ENCODE measurements at places on chromosomes 5 and 9. TPM values are rescaled to one million over a fixed set of nuclear protein-coding genes. Genes with fewer than 3 reads are reported as not detected.
A peak's percentile ranks its signal among the peaks of the same experiment; 100 is the strongest.

DNA sequence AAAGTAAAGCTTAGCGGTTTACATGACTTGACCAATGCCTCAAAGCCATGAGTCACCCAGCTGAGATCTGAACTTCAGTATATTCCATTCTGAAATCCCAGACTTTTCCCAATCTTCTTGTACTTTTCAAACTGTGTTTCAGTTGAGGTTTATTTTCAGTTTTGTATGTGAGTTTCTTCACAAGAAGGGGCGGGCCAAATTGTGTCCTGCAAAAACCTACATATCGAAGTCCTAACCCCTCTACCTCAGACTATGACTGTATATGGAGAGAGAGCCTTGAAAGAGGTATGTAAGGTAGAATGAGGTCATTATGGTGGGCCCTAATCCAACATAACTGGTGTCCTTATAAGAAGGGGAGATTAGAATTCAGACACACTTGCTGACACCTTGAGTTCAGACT lies 666 bp upstream of the TLR4 start:
- DNase-seq: no peak

ENG gene
- 469 TPM for total RNA-seq

- no peak for DNase-seq
These were observed 256.0 kb downstream of the DOCK8 start for GRCh38 chr9:470552-471194.

DNA sequence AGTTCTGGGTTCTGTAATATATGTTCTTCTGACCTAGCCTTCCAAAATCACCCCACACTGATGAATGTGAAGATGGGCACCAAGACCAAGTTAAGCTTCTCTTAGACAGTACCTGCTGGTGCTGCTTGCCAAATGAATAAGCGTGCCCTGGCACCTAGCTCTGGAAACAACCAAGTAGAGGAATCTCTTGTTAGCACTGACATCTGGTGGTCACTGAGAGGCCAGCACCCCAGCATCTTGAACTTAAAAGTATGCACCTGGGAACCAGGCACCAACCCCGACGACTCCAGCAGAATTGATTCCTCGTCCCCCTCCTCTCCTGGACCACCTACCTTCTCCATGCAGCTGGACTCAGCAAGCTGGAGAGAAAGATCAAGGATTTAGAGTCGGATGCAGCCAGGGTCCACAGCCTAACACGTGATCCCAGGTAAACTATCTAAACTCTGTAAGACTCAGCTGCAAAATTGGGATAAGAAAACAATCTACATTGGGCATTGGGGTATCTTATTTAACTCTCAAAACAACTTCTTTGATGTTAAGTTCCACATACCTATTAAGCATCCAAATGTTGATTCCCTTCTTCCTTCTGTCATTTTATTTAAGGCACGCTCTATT lies 89.8 kb downstream of the SLC1A3 start:
- DNase-seq: peak; percentile 39

DNA sequence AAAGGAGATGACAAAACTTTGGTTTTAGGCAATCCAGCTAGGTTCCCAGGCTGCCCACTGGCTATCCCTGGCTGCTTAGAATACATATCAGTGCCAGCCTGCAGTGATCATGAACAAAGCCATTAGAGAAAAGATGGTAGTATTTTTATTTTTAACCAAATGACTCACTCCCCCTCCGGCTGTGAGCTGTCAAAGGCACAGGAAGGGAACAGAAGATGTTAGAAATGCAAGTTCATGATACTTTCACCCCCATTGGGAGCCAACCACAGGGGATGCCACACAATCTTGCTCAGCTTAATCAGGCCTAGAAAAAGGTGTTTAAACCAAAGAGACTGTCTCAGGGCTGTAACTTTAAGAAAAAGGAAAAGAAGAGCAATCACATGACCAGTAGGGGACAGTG lies 70.3 kb upstream of the ASTN2 start:
- no peak for DNase-seq

SNX30 gene
- 10.7 TPM for total RNA-seq

TAF1L gene
- not detected for total RNA-seq

GRCh38 chr5:163677092-163677491 lies 171.7 kb downstream of the MAT2B start:
- DNase-seq: no peak

DNA sequence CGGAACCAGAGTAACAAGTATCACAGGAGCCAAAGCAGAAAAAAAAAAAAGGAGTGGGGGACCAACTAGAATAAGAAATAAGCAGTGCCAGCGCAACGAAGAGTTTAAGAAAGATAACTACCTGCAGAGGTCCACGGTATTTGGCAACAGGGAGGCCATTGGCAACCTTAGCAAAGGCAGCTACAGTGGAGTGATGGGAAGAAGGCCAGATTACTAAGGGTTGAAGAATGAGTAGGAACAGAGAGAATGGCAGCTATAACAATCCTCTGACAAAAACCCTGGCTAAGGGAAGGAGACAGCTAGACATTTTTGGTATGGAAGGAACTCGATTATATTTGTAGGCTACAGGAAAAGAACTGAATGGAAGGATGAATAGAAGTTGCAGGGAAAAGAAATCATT lies 93.4 kb upstream of the DMAC1 start:
- DNase-seq: no peak

GRCh38 chr9:107944387-107944786 lies 454.8 kb upstream of the KLF4 start:
- no peak for DNase-seq

DNA sequence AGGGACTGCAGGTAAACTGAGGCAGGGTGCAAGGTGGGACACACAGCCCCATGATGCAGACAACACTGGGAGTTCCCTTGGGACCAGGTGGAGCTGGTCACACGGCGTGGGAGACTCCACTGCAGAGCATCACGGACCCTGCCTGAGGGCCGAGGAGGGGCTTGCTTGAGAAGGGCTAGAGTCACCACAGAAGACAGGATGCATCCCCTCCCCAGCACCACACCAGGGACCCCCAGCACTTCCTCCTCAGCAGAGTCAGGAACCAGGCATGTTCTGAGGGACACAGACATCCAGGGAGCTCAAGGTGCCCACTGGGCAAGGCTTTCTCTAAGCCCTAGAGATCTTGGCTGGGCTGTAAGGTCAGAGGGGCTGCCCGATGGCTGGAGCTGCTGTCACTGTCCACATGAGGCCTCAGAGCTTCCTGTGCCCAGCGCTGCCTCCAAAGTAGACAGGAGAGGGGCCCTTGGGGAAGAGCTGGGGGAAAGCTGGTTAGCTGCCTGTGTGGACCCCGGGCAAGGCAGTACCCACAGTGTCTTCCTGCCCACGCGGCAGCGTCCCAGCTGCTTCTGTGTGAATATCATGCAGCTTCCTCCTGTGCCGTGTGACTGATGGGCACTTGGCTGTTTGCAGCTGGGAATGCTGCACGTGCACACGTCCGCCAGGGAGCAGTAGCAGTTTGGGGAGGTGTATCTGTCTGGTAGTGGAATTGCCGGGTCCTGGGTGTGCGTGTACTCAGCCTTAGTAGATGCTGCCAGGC lies 176.6 kb downstream of the CACNA1B start:
- DNase-seq: no peak

LCN9 gene
- total RNA-seq: not detected

- no peak for DNase-seq
These were observed 5.2 kb downstream of the GABRP start for GRCh38 chr5:170788626-170789304.

GRCh38 chr5:108639366-108639765 lies 108.3 kb upstream of the FER start:
- DNase-seq: no peak

GRCh38 chr5:1222621-1223277 lies 2.4 kb upstream of the SLC6A18 start:
- no peak for DNase-seq

NXNL2 gene
- total RNA-seq: not detected

DNA sequence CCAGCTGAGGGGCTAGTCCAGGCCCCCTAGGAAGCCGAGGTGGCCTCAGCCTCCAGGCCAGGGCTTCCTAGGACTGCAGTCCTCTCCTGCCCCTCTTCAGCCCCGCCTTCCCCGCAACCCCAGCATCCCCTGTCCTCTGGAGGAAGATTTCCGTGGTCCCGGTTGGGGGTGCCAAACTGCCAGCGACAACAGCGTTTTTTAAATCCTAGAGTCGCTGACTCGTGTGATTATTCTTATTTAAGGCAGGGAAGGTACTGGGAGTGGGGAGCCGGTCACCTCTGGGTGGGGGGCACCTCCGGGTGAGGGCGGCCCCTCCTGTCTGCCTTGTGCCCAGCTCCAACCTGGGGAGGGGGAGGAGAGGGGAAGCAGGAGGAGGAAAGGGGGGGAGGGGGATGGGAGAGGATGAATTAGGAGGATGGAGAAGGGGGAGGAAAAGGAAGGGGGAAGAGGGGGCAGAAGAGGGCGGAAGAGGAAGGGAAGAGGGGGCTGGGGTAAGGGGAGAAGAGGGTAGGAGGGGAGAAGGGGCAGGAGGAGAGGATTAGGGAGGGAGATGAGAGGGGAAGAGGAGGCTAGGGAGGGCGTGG lies 173.1 kb upstream of the IER5L start:
- no peak for DNase-seq

DNA sequence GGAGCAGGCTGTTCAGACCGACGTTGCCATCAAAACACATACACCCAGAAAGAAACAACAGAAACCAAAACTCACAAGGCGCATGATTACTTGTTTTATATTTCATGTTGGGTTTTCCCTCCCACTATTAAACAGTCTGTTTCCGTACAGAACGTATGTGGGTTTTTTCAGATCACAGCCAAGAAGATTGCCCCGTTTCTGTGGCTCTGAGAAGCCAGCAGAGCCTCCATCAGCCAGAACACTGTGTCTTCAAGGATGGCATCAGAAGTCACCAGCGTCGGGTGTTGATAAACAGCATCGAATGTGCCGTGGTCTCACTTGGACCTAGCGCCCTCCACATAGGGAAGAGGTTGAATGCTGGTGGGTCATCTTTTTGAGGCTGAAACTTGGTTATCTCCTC lies 42.8 kb downstream of the FAM78A start:
- DNase-seq: no peak

GRCh38 chr9:130893341-130894101 lies 3.1 kb downstream of the QRFP start:
- DNase-seq: no peak

- no peak for DNase-seq
These were observed 1767.7 kb downstream of the EFNA5 start for GRCh38 chr5:105903069-105903468.

- no peak for DNase-seq
These were observed 74.3 kb downstream of the GRAMD2B start for GRCh38 chr5:126497506-126497905.

FOXD4L6 gene
- not detected for total RNA-seq

- no peak for DNase-seq
These were observed 486.8 kb downstream of the PSAT1 start for GRCh38 chr9:78783743-78784142.

DNA sequence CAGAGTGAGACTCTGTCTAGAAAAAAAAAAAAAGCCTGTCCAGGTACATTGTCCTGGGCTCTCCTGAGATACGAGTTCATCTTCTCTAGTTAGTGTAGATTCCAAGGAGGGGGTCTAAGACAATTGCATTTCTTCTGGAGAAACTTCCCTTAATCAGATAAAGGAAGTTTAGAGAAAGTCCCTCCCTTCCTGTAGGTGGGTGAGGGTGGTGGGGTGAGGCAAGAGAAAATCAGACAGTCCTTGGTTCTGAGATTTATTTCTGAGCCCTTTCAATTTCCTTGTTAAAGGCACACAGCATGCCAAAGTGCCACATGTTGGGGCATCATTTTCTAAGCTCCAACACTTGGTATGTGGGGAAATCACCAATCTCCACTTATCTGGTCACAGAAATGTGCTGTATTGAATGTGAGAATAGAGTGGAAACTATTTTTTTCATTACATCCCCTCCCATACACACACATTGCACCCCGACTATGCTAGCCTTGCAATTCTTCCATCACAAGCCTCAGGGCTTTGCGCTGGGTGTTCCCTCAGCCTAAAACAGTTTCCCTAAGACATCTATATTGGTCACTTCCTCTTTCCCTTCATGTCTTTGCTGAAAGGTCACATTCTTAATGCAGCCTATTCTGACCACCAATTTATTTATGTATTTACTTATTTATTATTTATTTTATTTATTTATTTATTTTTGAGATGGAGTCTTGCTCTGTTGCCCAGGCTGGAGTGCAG lies 5.1 kb upstream of the TUT7 start:
- no peak for DNase-seq

GRCh38 chr9:129850821-129851550 lies 15.7 kb downstream of the USP20 start:
- no peak for DNase-seq

- DNase-seq: no peak
These were observed 14.3 kb upstream of the OLFM1 start for GRCh38 chr9:135073081-135073740.

GRCh38 chr5:91126448-91126847 lies 256.7 kb downstream of the ARRDC3 start:
- DNase-seq: no peak

DNA sequence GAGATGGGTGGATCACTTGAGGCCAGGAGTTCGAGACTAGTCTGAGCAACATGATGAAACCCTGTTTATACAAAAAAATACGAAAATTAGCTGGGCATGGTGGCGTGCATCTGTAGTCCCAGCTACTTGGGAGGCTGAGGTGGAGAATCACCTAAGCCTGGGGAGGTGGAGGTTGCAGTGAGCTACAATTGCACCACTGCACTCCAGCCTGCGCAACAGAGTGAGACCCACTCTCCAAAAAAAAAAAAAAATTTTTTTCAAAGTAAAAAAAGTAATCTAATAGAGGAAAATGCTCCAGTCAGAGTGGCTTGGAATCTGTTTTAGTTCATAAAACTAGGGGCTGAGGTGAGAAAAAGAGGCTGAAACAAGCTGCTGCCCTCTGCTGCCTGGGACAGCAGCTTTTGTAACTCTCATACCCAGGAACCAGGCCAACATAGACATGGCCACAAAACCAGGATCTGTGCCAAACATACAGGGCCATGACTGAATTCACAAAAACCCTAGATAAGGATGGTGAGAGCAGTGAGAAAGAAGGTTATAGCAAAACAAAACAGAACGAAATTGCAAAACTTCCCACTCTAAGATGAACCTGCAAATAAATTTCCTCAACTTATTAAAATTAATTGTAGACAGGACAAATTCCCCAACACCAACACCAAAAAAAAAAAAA lies 13.1 kb upstream of the DCAF12 start:
- DNase-seq: no peak

DNA sequence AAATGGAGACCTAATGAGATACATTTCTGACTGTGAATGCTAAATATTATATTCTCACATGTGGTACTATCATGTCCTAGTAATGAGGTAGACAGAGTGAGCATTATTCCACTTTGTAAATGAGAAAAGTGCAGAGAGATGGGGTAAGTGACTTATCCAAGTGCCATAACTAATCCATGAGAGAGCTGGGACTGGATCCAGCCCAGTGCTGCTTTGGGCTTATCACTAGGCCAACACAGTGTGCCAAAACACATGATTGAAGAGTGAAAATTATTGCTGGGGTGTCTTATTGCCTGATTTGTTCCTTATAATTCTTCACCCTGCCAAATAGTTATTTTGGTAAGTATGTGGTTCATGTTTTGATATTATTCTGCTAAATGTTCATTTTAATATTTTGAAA lies 442.2 kb upstream of the GRAMD2B start:
- DNase-seq: no peak

- no peak for DNase-seq
These were observed 845.4 kb downstream of the EFNA5 start for GRCh38 chr5:106825374-106825773.

COL23A1 gene
- total RNA-seq: 0.05 TPM
